EH (cell line): ENCODE measurements at places on chromosomes 1 and 21.

GRCh38 chr21:44575307-44576024, 1.9 kb downstream of the KRTAP10-4 start:
- no peak for DNase-seq

- no peak for DNase-seq
These were observed 1.3 kb upstream of the KCNJ10 start for GRCh38 chr1:160071289-160071688.

DNA sequence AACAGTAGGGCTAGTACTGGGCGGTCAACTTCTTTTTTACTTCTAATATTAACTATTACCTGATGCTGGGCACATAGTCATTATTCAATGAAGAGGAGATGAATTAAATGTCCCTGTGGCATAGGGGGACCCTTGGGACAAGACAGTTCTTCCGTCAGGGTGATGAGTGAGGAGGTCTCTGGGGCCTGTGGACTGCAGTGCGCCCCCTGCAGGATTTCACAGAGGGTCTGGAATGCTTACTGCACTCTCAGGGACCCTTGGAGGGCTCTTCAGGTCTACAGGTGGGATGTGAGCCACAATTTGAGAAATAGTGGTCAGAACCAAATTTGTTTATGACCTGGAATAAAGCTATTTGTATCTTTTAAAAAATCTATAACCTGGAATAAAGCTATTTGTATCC, 149.4 kb downstream of the FAM78B start:
- DNase-seq = no peak

DNA sequence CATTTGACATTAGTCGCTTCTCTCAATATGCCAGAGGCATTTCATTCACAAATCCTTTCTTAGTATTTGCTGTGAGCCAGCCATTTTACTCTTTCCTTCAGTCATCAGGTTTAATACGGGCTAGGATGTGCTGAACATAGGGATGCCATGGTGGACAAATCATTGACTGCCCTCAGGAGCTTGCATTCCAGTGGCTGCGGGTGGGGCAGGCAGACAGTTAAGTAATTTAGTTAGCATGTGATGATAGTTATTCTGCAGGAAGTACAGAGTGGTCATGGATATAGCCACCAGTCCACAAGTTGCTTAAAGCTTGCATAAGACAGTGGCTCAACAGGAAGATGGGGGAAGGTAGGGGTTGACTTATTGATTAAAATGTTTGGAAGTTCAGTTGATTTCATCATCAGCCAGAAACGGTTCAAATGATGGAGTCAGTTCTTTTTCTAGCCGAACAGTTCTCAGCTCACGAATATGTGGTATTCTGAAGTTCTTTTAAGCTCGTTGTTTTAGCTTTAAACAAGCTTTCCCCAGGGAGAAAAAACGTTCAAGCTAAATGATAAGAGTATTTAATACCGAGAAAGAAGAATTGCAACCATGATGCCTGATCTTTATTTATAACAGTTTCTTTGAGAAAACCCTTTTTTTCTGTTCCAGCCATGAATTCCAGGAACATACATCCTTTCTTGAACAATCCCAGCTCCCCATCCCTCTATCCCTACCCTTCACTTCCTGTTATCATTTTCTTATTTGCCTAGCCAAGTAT, 1.4 kb downstream of the SLC22A15 start:
- DNase-seq = peak; percentile 88

- DNase-seq = peak; percentile 81
These were observed 45.8 kb downstream of the TMCC2 start for GRCh38 chr1:205273551-205273982.

DNA sequence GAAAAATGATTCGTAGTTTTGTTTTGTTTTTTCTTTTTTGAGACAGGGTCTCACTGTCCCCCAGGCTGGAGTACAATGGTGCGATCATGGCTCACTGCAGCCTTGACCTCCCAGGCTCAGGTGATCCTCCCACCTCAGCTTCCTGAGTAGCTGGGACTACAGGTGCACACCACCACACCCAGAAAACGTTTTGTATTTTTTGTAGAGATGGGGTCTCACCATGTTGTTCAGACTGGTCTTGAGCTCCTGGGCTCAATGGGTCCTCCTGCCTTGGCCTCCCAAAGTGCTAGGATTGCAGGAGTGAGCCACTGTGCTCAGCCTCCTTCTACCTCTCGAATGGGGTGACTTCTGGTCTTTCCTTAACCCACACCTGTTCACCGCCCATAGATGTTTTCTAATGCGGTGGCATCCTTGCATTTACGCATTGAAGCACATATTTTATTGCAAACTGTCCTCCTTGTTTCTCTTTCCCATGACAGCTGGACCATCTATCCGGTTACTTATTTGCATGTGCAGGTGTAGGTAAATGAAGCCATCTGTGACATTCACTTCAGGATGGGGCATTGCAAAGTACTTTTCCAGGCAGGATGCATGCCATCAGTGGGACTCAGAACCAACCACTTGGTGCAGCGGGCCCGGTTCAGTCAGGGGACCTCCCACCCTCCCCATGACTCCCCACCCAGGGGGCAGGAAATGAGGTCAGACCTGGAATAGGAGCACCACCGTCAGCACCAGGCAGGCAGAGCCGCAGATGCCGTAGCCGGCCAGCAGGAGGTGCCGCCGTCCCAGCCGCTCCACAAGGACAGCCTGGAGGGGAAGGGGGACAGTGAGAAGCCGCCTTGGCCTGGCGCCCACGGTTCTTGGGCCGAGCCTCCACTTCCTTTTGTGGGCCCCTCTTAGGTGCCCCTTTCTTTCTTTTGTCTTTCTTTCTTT, 16.5 kb downstream of the SLC2A7 start:
- DNase-seq = peak; percentile 19

GRCh38 chr1:113905435-113905861, 322 bp downstream of the DCLRE1B start:
- no peak for DNase-seq

DNA sequence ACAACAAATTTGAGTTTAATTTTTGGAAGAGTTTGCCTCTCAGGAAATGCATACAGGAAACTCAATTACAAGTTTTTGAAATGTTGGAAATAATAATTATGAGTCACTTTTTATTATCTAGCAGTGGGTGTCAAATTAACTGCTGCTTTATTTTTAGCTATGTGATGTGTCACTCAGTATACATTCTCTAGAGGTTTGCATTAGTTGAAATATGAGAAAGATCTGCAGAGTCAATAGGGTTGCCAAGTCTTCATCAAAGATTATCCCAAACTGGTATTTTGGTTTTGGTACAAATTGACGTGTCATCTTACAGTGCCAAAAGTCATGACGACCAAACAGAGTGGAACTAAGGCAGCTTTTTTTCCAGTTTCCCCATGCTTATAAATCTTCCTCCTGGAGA, 54.3 kb upstream of the DIPK1A start:
- DNase-seq = peak; percentile 74

GRCh38 chr1:233140974-233141373, 154.6 kb downstream of the PCNX2 start:
- DNase-seq = no peak

GRCh38 chr1:22537441-22538139, 25.7 kb upstream of the EPHA8 start:
- DNase-seq = no peak

DNA sequence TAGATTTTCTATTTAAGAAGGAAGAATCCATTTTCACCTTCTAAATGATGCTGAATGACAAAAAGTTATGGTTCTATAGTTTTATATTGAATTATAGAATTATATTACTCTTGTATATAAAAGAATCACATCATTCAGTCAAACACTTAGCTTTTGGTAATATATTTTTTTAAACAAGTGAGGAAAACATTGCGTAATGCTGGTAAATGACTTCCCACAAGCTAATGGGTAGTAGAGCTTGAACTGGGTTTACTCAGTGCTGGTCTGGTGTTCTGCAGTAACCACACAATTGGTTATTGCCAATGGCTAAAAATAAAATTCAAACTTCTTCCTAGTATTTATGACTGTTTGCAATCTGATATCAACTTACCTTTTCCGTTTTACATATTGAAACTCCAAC, 10.6 kb upstream of the GIPC2 start:
- DNase-seq = no peak

GRCh38 chr1:224450561-224451350, 16.2 kb upstream of the WDR26 start:
- peak; percentile 9 for DNase-seq

DNA sequence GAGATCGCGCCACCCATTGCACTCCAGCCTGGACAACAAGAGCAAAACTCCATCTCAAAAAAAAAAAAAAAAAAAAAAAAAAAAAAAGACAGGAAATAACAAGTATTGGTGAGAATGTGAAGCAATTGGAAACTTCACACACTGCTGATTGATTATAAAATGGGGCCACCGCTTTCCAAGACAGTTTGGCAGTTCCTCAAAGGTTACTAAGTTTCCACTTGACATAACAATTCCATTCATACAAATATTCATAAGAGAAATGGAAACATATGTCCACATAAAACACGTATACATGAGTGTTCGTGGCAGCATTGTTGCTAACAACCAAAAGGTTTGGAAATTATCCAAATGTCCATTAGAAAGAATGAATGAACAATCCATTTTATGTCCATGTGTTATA, 26.3 kb downstream of the USP24 start:
- DNase-seq = no peak

- DNase-seq = peak; percentile 78
These were observed 148.4 kb downstream of the TLR5 start for GRCh38 chr1:222994511-222995235.
